ENCODE measurements at places on chromosomes 6 and 20.

GRCh38 chr6:133854364-133855275, 34.3 kb upstream of the TCF21 start:
- peak; percentile 53 for DNase-seq

- no peak for DNase-seq
Observed at GRCh38 chr20:1010659-1011058, 8.5 kb upstream of the RSPO4 start.

GRCh38 chr20:64057628-64058498, 5.1 kb upstream of the TCEA2 start:
- no peak for DNase-seq

DNA sequence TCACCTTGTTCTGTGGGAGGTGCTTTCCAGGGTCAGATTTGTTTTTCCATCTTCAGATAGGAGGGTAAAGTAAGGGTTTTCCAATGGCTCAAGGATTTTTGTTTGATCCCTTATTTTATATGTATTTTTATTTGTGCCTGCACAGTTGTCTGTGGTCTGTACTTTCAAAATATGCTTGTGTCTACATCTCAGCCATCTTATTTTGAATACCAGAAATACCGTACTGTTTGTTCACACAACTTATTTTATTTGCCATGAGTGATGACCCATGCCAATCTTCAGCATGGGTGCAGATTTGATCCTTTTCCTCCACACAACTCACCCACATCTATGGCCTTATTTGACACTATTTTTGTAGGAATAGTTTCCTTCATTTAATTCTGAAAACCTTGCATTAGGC, 72.2 kb upstream of the PTCHD4 start:
- no peak for DNase-seq

- no peak for DNase-seq
Observed at GRCh38 chr6:99589290-99589672, 17.4 kb upstream of the PRDM13 start.

DNA sequence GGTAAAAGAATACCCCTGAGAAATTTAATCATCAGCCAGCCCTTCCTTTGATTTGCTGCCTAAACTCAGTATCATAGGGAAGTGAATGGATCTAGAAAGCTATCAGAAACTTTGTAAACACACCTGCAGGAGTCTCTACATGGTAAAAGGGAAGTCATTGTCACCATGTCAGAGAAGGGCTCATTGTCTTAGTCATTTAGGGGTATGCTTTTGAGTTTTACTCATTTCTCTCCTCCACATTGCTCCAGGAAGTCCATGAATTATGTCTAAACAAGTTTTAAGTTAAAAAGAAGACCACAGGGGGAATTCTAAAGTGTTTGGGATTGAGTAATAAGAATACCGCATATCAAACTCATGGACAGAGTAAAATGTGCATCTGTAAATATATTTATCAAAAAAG, 2.5 kb downstream of the SLC17A1 start:
- DNase-seq = no peak

GRCh38 chr6:139595183-139595582, 220.7 kb upstream of the CITED2 start:
- no peak for DNase-seq

DNA sequence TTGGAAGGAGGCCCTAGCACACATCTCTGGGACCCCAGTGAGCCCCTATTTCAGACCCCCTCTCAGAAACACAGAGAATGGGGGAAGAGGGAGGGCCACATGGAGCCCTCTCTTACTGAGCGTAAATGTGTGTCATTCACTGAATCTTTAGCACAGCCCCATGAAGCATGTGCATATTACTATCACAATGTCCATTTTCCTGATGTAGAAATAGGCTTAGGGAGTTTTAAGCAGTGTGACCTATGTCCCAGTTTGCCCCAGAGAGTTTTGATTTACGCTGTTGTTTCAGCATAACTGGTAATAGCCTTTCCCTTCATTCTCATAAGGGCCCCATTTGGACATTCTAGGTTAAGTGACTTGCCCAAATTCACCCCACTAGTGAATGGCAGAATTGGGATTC, 25.0 kb upstream of the TCP11 start:
- DNase-seq = no peak

GRCh38 chr6:25336996-25337395, 57.8 kb downstream of the CARMIL1 start:
- no peak for DNase-seq

GRCh38 chr20:36861875-36862801, 13.8 kb upstream of the TLDC2 start:
- peak; percentile 74 for DNase-seq

GRCh38 chr6:99434702-99435530, 9.8 kb upstream of the PNISR start:
- DNase-seq = no peak

- DNase-seq = peak; percentile 30
Observed at GRCh38 chr6:5680095-5680494, 326.6 kb downstream of the NRN1 start.

GRCh38 chr6:53134601-53135235, 13.9 kb downstream of the GCM1 start:
- DNase-seq = no peak

GRCh38 chr6:138803861-138804260, 8.0 kb downstream of the ECT2L start:
- no peak for DNase-seq

DNA sequence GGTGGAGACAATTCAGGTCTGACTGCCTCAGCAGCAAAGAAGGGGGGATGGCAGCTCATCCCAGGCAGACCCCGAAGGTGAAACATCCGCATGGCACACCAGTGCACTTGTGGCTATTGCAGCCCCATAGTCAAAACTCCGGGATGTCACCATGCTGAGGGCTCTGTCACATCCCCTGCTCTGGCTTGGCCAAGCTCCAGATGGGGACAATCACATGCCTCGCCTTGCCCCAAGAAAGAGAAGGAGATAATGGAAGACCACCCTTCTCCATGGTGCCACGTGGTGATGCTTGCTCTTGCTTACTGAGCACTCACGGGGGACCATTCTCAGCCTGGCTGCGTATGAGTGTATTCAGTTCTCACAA, 60.2 kb downstream of the RBM38 start:
- DNase-seq = no peak

DNA sequence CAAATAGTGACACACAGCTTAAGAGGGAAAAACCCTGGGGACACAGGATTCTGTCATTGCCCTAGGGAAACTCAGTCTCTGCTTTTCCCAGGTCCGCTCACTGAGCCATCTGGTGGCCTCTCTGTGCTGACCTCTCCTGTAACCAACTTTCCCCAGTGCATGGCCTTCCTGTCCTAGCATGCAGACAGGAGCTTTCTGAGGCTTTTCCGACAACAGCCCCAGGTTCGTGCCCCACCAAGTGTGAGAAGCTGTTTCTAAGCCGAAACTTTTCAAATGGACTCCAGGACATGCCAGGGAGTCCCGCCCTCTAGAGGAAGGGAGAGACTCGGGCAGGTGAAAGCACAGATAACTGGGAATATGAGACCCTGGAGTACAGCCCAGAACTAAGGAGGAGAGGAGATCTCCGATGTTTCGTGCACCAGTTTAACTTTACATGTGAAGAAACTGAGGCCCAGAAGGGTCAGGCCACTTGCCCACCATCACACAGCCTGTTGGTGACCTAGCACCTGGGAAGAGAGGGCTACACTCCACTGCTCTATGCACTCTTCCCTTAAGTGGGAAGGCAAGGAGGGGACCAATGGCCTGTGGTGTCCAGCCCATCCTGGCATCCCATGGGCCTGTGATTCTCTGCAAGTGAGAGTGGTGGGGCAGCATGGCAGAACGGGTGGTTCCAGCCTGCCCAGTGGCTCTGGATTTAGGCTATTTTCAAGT, 46.2 kb downstream of the RPP40 start:
- DNase-seq = no peak

DNA sequence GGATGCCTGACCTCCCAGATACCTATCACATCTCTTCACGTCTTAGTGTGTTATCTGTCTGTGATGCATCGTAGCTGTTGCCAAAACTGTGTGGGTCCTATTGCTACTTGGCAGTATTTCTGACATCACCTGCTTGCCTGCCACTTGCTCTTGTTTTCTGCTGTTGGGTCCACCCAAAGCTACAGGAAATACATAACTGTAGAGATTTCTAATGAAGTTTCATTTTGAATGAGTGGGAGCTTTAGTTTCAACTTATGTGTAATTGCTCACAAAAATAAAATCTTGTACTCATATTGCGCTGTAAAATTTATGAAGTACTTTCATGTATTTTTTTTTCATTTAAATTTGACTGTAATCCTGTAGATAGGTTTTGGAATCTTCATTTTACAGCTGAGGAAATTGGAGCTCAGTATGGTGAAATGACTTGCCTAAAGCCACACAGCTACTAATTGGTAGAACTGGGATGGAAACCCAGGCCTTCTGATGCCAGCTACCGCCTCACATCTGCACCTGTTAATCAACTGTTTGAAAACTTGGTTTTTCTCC, 113.6 kb upstream of the MAN1A1 start:
- DNase-seq = no peak

- no peak for DNase-seq
Observed at GRCh38 chr20:64065974-64066343, 3.0 kb downstream of the TCEA2 start.

- no peak for DNase-seq
Observed at GRCh38 chr6:133501675-133502270, 260.6 kb downstream of the EYA4 start.

GRCh38 chr6:70507161-70507560, 59.6 kb upstream of the SDHAF4 start:
- DNase-seq = no peak

- no peak for DNase-seq
Observed at GRCh38 chr6:91097364-91097763, 510.5 kb upstream of the MAP3K7 start.

DNA sequence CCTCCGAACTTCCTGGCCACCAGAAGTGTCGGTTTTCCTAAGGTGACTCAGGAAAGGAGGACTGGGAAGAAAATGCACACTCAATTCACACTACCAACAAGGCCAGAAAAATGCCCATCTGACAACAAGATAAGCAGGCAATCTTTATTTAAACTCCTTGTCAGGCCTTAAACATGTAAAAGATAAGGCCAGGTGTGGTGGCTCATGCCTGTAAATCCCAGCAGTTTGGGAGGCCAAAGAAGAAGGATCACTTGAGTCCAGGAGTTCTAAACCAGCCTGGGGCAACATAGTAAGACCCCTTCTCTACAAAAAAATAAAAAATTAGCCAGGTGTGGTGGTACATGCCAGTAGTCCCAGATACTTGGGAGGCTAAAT, 7.6 kb upstream of the ID1 start:
- DNase-seq = no peak

Measured in DMS153 (cell line).